ENCODE measurements at places on chromosomes 5 and 9.
A peak's percentile ranks its signal among the peaks of the same experiment; 100 is the strongest.

DNA sequence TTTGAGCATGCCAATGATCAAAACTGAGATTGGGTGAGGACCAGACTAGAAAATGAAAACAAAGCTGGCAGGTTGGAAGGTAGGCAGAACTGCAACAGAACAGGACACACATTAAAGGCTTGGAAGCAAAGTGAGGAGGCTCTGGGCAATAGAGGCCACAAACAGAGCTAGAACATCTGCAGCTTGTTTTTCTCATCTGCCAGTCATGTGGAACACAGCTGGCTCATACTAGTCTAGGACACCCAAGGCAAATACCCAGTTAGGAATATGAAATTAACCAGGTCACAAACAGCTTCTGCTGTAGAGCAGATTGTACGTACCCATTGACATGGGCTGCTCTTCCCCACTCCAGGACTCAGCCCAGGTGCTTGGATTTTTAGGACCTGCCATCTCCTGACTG lies 61.7 kb downstream of the SPEF2 start:
- no peak for DNase-seq

- no peak for DNase-seq
These were observed 455.1 kb upstream of the ZNF608 start for GRCh38 chr5:125201446-125202052.

DNA sequence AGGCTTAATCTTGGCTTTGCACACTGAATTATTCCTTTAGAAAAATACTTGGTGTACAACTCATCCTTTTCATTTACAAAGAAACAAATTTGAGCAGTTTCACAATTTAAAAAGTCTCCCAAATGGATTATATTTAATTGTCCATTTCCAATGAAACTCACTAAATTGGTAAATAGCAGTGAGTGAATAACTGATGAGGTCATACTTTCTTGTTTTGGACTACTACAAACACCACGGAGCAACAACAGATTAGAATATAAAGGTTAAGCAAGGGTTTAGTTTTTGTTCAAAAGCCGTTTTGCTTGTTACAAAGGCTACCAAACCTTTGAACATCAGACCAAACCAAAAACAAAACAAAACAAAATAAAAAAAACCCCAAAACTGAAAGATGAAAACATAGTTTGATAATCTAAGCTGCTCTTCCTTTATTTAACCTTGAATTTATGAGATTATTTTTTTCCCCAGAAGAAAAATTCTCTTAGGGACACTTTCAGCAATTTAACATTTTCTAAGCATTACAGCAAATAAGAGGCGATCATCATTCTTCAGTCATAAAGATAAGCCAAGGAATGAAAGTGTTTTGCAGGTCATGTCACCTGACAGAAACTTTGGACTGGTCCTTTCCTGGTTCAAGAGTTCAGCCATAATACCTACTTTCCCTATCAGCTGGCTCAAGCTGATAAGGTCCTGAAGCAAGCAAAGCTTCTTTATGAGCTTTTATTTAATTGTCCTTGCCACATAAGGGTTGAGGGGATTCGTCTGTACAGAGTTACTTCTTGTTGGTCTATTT lies 99.7 kb upstream of the CDKN2B start:
- DNase-seq = no peak

- DNase-seq = peak; percentile 34
These were observed 28.0 kb downstream of the GLT6D1 start for GRCh38 chr9:135611142-135611874.

DNA sequence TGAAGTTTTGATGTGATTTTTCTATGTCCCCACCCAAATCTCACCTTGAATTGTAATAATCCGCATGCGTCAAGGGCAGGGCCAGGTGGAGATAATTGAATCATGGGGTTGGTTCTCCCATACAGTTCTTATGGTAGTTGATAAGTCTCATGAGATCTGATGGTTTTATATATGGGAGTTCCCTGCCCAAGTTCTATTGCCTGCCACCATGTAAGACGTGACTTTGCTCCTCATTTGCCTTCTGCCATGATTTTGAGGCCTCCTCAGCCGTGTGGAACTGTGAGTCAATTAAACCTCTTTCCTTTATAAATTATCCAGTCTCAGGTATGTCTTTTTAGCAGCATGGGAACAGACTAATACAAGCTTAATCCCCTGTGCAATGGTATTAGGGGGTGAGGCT lies 25.5 kb upstream of the RAI14 start:
- DNase-seq = no peak

GRCh38 chr5:78295035-78295961 lies 800 bp upstream of the AP3B1 start:
- peak; percentile 57 for DNase-seq

GRCh38 chr5:57482671-57483106 lies at the start of gene ACTBL2:
Gene ACTBL2, minus strand, starts transcription at chr5:57482811. Its CDS starts 104 bp downstream, at chr5:57482707.
- no peak for DNase-seq

- no peak for DNase-seq
These were observed 245.1 kb upstream of the ISL1 start for GRCh38 chr5:51138164-51138563.

DNA sequence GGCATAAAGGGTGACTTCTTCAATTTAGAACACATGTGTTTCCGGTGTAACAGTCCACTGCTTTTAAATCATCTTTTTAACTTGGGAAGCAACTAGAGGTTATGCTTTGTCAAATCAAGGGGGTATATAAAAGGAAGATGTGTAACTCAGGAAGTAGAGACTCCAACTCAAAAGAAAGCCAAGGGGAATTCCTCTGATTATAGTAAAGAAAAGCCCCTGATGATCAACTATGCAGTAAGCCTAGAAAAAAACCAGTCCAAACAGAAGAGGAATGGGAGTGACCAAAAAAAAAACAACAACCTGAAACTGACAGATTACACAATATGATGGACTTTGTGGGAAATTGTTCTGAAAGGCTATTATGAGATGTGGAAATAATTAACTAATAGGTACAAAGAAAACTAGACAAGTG lies 90.3 kb downstream of the AK8 start:
- no peak for DNase-seq

GRCh38 chr9:135522137-135522877 lies 1.1 kb downstream of the LCN1 start:
- no peak for DNase-seq

DNA sequence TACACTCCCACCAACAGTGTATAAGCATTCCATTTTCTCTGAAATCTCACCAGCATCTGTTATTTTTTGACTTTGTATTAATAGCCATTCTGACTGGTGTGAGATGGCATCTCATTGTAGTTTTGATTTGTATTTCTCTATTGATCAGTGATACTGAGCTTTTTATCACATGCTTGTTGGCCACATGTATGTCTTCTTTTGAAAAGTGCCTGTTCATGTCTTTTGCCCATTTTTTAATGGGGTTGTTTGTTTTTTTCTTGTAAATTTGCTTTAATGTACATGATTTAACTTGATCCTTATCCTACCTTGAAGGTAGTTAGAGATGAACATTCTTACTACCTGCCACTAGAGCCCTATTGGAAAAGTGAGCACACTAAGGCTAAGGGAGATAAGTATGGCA lies 151.2 kb upstream of the KIF2A start:
- DNase-seq = no peak
